ENCODE measurements at places on chromosomes 7 and 10.

DNA sequence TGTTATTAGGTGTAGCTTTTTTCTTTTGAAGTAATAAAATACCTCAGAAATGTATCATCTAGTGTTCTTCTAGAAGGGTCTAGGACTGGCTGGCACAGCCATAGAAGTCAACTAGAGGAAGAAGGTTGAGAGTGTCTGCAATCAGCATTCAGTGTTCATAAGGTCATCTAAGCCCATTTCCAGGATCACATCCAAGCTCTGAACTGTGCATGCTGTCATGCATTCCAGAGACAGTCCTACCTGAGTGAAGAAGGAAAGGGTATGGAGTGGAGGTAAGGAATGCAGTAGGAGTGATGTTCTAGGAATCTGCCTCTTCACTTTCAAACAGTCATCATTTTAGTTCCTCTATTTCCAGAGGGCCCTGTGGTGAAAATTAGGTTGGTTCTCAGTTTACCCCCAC lies 789.7 kb downstream of the GATA3 start:
- DNase-seq = no peak

DNA sequence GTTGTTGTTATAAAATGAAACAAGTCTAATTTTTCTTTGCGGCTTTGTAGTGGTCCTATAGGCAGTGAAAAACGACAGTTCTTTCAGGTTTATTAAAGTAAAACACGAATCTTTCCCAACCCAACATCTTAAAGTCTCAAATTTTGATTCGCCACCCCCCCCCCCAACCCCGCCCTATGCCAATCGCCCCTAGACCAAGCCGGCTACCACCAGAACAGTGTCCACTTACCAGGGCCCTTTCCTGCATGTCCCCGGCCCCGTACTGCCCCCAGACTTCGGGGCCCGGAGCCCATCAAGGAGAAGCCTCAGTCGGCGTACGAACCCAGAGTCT lies 335 bp upstream of the CHCHD1 start:
- DNase-seq = no peak

DNA sequence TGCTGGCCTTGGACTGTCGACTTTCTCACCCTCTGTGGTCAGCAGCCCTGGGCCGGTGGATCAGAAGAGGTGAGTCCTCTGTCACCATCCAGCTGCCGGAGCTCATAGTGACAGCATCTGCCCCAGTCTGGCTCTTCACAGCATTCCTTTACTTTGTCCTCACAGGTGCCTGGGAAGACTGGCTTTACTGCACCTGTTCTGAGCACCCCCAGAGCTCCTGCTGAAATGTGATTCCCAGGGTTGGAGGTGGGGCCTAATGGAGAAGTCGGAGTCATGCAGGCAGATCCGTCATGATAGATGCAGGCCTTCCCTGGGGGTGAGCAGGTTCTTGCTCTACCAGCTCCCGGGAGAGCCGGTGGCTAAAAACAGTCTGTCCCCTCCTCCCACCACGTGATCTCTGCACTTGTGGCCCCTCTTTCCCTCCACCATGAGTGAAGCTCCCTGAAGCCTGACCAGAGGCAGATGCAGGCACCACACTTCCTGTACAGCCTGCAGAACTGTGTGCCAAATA lies 171.5 kb downstream of the ZMYND11 start:
- DNase-seq = no peak

DNA sequence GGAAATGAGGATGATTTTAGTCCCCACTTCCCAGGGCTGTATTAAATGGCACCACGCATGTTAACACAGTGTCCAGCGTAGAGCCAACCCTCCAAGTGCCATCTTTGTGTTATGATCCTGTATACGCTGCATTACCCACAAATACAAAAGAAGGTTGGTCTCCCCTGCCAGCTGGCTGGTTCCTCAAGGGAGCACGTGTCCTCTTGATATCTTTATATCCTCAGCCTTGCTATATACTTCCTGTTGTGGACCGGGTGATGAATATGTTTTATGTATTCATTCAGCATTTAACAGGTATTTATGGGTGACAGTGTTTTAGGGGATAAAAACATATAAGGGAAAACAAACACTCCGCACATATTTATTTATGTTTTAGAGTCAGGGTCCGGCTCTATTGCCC lies 23.2 kb upstream of the PRRT4 start:
- DNase-seq = no peak

Measured in left colon (tissue), 2 donors.